ENCODE measurements at places on chromosomes 5 and 9. TPM values are rescaled to one million over a fixed set of nuclear protein-coding genes. Genes with fewer than 3 reads are reported as not detected.

LIX1 gene
- not detected for total RNA-seq

SPATA6L gene
- total RNA-seq, result 5.5 TPM

FTMT gene
- not detected for total RNA-seq

ZNF454 gene
- total RNA-seq, result 2.0 TPM

GRCh38 chr9:8255850-8256249 is 456.3 kb upstream of the DMAC1 start:
- DNase-seq, result no peak

- DNase-seq, result no peak
Measured at GRCh38 chr9:115008536-115009270, 78.3 kb upstream of the TNFSF8 start.

All from omental fat pad (tissue), 4 donors.